ENCODE measurements at places on chromosomes 3 and 15. TPM values are rescaled to one million over a fixed set of nuclear protein-coding genes. Genes with fewer than 3 reads are reported as not detected.

Gene ZNF660
- 0.08 TPM for total RNA-seq

- no peak for ATAC-seq
These were observed 124.3 kb upstream of the ATP11B start for GRCh38 chr3:182668974-182669373.

Gene ARPP21
- not detected for total RNA-seq

GRCh38 chr15:57215881-57216280 lies 160.4 kb upstream of the CGNL1 start:
- no peak for ATAC-seq

Gene GORASP1
- total RNA-seq = 24.2 TPM

- no peak for ATAC-seq
These were observed 62.8 kb downstream of the SLCO2A1 start for GRCh38 chr3:133966954-133967353.

DNA sequence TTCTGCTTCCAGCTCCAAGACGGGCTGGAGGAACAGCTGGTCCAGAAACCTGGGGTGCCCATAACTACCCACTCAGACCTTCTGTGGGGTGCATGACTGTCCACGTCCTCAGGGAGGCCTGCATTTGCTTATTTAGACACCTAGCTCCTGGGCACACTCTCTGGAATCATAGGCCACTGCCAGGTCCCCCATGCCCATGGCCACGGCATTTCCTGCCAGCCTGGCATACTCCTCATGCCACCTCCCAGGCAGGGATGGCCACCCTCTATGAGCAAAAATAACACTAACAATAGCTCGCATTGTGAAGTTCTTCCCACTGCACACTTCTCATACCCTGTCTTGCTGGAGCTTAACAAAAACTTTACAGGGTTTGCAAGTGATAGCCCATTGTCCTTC lies 166.9 kb upstream of the TPM1 start:
- ATAC-seq = no peak

DNA sequence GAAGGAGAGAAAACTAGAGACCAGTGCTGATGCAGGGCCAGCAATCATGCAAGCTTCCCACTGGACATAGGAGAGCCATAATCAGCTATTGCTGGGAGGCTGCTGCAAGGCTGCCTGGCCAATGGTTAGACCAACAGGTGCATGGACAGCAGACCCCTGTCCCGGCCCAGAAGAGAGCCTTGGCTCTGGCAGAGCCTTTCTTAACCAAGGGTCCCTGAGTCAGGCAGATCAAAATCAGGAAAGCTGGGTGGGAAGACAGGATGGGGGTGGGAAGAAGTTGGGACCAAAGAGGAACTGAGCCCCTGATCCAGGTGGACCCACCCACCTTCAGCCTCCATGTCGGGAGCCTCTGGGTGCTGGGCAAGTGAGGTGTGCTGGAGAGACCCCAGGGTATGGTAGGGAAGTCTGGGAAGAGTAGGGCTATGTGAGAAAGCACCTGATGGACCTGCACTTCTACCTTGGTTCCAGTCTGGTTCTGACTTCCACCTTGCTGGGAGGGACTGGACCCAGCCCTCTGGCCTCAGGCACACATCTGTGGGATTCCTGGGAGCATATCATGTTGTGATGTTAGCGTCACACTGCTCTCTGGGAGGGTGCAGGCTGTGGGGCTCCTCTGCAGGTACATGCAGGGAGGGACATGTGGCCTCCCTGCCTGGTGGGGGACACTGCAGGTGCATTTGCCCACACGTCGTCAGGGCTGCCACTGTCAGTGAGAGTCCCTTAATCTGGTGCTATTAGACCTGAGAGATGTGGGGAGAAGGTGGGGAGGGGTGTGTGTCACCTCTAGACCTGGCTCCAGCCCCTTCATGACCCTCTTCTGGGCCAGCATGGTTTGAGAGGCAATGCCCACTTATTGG lies 24.7 kb downstream of the KY start:
- no peak for ATAC-seq
